Inflammatory macrophage treated with lipopolysaccharide for 4 hours (primary cell): ENCODE measurements at places on chromosomes 1 and 21.

DNA sequence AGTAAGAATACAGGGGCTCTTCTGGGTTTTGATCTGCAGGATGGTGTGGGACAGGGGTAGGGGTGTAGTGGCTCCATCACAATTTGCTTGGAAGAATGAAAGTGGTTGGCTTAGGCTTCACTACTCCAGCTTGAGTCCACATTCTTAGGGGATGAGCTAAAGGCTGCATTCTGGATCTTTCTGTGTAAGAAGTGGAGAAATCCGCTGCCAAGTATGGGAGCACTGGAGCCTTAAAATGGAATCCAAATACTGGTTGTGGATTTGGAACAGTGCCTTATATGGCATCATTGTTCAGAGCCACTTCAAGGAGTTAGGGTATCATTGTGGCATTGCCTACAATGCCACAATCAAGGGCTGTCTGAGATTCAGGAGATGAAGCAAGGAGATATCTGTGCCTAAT lies 187.1 kb downstream of the LMO4 start:
- DNase-seq: no peak

- DNase-seq: no peak
Measured at GRCh38 chr1:222104694-222105392, 363.0 kb upstream of the DUSP10 start.

DNA sequence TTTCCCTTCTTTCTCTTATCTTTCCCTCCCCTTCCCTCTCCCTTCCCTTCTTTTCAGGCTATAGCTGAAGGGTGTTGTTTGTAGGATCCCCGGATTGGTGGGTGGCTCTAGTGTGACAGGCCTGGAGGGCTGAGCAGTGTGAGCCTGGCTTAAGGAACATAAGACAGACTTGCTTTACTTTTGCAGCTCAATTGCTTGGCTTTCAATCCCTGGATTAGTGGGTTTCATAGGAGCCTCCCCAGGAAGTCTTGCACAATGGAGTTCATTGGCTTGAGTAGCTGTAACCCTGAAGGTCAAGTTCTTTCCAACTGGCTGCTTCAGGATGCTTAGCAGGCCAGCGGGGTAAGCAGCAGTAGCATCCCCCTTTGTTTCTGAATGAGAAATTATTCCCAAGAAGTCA lies 126.7 kb downstream of the CAMTA1 start:
- DNase-seq: no peak

GRCh38 chr1:37128091-37128490 lies 93.8 kb upstream of the GRIK3 start:
- DNase-seq: no peak

- DNase-seq: no peak
Measured at GRCh38 chr1:38063616-38064015, 17.0 kb upstream of the POU3F1 start.

- DNase-seq: no peak
Measured at GRCh38 chr1:226029568-226030225, 30.6 kb upstream of the SDE2 start.

DNA sequence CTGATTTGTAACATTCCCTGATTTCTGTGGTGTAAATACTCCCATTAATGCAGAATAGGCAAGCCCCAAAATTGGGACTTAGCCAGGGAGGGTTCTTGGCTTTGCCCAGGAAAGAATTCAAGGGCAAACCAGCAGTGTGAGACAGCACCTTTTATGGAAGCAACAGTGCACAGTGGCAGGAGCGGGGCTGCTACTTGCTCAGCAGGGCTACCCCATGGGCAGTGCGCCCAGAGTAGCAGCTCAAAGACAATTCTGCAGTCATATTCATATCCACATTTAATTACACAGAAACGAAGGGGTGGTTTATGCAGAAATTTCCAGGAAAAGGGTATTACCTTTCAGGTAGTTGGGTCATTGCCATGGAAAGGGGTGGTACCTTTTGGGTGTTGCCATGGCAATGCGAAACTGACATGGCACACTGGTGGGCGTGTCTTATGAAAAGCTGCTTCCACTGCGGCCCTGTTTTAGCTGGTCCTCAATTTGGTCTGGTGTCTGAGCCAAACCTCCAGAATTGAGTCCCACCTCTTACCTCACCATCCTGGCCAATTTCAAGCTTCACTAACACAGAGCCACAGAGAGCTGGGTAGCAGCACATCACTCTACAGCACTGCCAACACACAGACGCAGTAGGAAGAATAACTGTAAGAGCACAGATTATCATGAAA lies 35.9 kb downstream of the FHAD1 start:
- DNase-seq: no peak

DNA sequence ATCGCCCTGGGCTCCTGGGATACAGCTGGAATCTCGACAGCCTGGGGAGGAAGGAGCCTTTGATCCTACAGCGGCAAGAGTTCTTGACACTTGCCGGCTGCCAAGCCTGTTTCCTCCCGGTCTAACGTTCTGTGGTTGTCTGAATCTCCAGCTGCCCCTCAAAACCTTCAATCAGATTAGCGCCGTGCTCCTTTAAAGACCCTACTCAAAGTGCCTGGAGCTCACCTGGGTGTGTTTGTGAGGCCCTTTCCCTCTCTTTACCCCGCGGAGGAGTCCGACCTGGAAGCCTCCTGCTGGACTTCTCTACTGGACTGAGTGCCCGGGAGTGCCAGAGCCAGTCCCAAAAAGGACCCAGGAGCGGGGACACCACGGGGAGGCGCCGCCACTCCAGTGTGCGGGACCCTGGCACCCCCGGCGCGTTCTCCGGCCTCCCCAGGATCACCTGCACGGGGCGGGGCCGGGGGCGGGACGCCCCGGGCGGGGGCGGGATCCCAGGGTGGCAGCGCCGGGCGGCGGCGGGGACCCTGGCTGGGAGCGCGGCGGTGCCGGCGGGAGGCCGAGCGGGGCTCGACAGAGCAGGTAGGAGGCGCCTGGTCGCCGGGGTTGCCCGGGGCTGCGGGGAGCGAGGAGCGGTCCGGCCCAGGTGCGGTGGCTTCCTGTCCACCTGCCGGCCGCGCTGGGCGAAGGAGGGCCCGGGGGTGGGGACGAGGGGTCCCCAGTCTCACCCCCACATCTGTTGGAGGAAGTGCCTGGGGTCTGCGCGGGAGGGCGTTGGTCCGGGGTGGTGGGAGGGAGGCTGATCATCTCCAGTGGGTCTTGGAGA lies at the start of gene NCMAP:
NCMAP (plus strand) TSS at position 497 of the 823 bp plus-strand sequence. CDS start 39,344 bp downstream, outside the sequence.
- no peak for DNase-seq

DNA sequence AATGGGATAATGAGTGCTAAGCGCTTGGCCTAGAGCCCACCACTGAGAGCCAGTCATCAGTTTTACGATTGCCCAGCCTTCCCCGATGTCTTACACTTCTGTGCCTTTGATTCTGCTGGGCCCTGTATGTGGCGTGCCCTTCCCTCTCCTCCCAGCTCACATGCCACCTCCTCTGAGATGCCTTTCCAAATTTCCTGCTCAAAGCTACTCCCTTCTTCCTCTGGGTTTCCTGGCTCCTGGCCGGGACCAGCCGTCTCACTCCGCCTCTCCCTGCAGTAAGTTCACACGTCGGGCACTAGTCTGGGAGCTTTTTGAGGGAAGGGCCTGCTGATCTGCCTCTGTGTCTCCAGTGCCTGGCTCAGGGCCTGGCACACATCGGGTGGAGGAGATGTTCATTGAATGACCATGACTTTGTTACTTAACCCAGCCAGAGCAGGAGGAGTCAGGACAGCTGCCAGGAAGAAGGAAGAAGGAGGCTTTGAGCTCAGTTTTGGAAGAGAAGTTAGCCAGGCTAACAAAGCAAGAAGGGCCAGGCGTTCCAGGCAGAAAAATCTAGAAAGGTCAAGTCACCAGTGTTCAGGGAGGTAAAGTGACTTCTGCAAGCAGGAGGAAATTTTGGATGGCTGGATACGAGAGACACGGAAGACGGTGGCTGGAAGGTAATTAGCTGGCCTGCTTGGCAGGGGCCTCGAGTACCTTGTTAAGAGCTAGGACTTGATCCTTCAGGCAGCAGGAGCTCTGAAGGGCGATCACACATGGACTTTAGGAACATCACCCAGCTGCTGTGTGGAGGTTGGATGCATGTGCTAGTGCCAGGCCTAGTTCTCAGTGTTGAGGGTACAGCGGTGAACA lies 63.6 kb downstream of the EPHB2 start:
- DNase-seq: no peak

DNA sequence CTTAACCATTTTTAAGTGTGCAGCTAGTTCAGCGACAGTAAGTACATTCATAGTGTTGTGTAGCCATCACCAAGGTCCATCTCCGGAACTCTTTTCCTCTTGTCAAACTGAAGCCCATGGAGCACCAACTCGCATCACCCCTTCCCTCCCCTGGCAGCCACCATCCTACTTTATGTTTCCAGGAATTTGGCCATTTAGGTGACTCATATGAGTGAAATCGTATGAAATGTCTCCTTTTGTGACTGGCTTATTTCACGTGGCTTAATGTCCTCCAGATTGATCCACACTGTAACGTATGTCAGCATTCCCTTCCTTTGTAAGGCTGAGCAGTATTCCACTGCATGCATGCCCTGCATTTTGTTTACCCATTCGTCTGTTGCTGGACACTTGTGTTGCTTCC lies 2.5 kb downstream of the COL6A2 start:
- DNase-seq: no peak

- no peak for DNase-seq
Measured at GRCh38 chr1:160614410-160614809, 32.4 kb downstream of the SLAMF1 start.

GRCh38 chr1:200033511-200034261 lies 6.2 kb downstream of the NR5A2 start:
- no peak for DNase-seq

- DNase-seq: no peak
Measured at GRCh38 chr1:7313081-7313546, 458.0 kb upstream of the VAMP3 start.

DNA sequence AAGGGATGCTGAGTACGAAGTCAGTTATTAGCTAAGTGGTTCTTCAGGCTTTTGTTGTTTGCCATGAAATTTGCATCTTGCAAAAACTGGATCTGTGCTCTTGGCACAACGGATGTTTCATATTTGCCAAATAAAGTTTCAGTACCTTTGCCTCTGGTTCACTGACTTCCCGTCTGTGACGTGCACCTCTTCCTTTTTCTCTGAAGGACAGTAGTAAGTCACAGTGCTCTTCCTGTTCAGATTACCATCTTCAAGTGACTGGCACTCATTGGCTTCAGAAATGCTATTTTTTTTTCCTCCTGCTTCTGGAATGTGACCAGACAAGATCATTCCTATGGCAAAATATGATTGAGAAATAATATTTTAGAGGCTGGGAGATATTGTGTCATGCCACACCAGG lies 75.9 kb upstream of the GREM2 start:
- DNase-seq: no peak

DNA sequence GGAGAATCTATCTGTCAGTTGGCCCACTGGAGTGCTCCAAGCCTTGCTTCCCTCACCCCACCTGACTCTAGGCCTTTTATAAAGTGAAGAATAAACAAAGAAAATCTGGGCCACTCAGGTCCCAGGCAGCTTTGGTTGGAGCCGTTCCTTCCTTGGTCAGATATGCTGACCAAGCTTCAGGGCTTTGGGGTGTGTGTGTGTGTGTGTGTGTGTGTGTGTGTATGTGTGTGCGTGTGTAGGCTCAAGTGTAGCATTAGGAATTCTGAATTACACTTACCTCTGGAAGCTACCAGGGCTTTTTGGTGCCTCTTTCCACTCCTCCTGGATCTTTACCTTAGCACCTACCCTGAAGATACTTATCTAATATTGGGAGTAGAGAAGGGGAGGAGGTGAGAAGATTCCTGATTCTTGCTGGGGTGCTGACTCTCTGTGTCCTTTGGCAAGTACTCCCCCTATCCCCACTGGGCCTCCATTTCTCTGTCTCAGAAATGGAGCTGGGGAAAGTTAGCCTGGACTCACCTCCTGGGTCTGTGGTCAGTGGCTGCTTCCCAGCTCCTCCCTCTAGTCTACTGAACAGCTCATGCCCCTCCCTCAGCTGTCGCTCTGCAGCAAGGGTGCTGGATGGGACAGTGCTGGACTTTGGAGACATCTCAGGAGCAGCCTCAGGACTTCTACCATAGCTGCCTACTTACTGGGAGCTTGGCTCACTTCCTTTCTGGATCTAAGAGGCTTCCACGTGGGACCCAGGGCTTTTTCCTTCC lies 10.8 kb downstream of the FOXD2 start:
- DNase-seq: no peak

- no peak for DNase-seq
Measured at GRCh38 chr1:30226648-30227047, 496.7 kb downstream of the MATN1 start.

GRCh38 chr1:23673086-23673813 lies 18.4 kb upstream of the RPL11 start:
- DNase-seq: peak; percentile 3

DNA sequence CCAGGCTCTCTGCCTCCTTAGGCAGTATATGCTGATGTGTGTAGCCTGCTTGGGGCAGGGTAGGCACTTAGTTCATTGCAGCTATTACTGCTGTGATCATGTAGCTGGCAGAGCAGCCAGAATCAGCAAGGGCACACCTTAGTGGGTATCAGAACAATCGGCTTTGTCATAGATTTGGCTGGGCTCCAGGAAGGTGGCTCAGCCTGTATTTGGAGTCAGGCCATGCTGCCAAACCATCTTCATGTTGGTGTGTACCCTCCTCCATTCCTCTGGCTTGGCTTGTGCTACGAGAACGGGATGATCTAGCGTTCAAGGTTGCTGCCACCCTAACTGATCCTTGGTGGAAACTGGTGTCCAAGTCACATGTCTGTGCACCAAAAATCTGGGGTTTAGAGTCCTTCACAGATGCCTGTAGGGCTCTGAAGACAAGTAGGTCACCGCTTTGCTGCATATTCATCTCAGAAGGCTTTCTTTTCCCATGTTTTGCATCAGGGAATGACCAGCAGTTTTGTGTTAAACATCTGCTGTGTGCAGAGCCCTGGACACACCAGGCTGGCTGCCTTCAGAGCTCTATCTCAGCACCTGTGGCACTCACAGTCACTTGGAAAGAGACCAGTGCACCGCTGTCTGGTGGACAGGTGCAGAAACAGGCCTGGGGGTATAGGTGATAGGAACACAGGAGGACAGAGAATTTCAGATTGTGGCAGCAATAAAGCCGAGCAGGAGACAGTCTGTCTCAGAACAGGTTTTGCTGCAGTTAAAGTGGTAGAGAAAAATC lies 23.7 kb downstream of the VANGL1 start:
- no peak for DNase-seq

GRCh38 chr1:111605576-111605975 lies 14.0 kb upstream of the RAP1A start:
- DNase-seq: peak; percentile 35

- peak; percentile 83 for DNase-seq
Measured at GRCh38 chr1:234613128-234613875, 3.3 kb upstream of the IRF2BP2 start.

- no peak for DNase-seq
Measured at GRCh38 chr1:176795929-176796328, 333.0 kb downstream of the PAPPA2 start.

- DNase-seq: no peak
Measured at GRCh38 chr1:183871601-183872000, 66.7 kb downstream of the RGL1 start.

DNA sequence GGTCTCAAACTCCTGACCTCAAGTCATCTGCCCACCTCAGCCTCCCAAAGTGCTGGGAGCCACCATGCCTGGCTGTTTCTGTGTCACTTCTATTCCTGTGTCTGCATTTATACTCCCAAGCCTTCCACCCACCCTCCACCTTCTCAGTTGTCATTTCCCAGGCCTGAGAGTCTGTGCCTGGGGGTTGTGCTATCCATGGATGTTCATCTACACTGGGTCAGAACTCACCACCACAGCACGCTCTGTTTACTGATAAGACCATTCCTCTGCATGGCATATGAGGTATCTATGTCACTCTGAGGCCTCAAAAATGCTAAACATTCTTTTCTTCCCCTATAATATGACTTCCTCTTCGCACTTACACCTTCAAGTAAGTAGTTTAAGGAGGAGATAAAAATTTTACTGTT lies 6.1 kb downstream of the NENF start:
- DNase-seq: no peak

- no peak for DNase-seq
Measured at GRCh38 chr1:240935920-240936319, 324.0 kb upstream of the GREM2 start.

GRCh38 chr1:221530791-221531190 lies 211.1 kb downstream of the DUSP10 start:
- no peak for DNase-seq
